ENCODE measurements at places on chromosomes 5 and 9. TPM values are rescaled to one million over a fixed set of nuclear protein-coding genes. Genes with fewer than 3 reads are reported as not detected.
A peak's percentile ranks its signal among the peaks of the same experiment; 100 is the strongest.

DNA sequence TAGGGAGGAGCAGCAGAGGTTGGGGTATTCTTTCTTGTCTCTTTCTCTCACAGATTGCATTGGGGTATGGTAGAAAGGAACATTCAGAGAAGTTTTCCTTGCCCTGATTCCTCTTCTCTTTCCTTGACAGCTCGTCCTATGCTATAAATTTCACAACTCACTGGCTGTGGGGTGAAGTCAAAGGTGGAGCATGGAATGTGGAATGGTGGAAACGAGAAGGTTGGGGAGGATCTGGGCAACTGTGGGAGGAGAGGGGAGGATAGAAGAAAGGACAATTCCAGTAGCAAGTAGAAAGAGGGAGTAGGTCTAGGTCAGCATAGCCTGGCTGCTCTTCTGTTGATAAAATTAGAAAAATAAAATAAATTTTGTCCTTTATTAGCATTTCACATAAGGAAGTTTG lies 39.0 kb upstream of the POC5 start:
- DNase-seq = no peak

- DNase-seq = no peak
Measured at GRCh38 chr5:30832519-30832918, 361.0 kb upstream of the CDH6 start.

DNA sequence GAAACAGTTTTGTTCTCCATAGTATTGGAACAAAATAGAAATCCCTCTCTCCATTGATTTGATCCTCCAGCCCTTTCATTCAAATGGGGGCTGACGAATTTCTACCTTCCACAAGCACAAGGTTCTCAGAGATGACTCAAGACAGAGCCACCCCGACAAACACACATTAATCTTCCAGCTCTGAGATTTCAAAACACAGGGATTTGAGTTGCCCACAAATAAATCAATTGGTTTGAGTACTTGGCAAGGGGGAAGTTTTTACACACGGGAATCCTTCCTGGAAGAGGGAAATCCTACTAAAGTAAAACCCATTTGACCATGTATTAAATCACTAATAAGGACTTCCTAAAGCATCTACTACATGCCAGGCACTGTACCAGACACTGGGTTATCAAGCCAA lies 5.4 kb downstream of the ADRA1B start:
- DNase-seq = no peak

PTGDS gene
- 2.6 TPM for total RNA-seq

DNA sequence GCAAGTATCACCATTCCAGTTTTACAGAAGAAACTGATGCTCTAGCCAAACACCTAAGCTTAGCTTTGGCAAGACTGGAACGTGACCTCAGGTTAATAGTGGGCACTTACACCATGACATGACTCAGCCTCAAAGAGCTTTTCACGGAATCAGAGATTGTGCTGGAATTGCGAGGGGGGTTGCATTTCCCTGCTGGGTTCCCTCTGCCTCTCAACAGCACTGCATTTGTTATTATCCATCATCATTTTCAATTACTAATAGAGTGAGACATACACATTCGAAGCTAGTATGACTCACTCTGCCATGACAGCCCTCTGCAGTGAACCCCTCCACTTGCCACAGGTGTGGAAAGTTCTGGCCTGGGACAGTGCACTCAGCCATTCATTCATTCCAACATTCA lies 8.0 kb downstream of the SPOCK1 start:
- no peak for DNase-seq

GRCh38 chr9:88927510-88927909 lies 63.8 kb upstream of the S1PR3 start:
- no peak for DNase-seq

DNA sequence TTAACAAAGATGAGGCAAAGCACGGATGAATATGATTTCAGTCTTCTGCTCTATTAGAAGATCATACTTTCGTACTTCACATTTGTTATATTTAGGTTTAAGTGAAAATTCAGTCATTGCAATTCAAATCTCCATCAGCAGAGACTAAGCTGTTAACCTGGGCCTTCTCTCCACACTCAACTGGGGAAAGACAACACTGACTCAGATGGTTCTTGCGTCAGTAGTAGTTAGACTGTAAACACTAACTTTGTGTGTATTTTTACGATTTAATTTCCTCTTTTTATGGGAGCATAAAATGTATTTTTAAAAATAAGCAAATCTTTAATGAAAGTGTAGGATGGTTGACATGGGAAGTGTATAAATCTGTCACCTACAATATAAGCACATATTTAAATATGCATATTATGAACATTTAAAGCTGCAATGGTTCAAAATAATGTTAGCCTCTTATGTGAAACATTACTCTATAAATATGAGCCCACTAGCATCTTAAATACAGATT lies 42.7 kb upstream of the ZNF608 start:
- no peak for DNase-seq

GRCh38 chr9:107638521-107639310 lies 149.1 kb upstream of the KLF4 start:
- DNase-seq = peak; percentile 77

SMARCA2 gene
- total RNA-seq = 43.0 TPM
